CD4-positive, alpha-beta T cell treated with Interleukin-17A for 1 hour (primary cell): ENCODE measurements at places on chromosomes 2 and 18.
A peak's percentile ranks its signal among the peaks of the same experiment; 100 is the strongest.

- no peak for DNase-seq
Observed at GRCh38 chr18:52070291-52070756, 269.7 kb upstream of the DCC start.

- DNase-seq = no peak
Observed at GRCh38 chr2:173326806-173327205, 27.9 kb upstream of the CDCA7 start.

- DNase-seq = no peak
Observed at GRCh38 chr2:64998658-64999061, 9.5 kb downstream of the SLC1A4 start.

DNA sequence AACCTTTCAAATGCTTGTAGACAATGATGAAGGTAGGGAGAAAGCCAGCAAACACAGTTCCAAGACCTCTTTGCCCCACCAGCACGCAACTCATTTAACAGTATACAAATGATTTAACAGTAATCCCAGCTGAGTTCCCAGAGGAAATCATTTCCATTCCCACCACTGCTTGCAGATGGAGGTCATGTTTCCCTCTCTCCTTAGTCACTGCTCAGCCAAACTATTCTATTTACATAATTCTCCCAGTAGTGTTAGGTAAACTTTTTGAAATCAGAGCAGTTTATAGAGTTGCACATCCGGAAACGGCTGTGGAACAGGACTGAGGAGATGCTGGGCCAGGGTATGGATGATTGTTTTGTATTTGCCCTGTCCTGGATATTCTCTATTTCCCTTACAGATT is 328.5 kb downstream of the FIGN start:
- no peak for DNase-seq

DNA sequence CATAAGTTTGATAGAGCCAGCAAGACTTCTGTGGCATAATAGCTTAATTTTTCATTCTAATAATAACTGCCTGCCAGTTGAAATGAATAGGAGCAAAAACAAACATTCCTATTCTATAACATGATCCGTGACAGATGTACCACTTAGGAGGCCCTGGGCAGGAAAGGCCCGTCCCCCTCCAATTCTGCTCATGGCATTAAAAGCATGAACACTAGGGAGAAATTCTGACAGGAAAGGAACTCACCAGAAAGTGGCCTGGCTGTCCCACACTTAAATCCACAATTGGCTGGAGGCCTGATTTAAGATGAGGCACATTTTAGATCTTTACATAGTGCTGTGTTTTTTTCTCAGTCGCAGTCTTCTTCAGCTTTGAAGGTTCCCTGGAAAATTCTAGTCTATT is 261.9 kb upstream of the ETAA1 start:
- no peak for DNase-seq

GRCh38 chr2:215979620-215980019 is 33.7 kb downstream of the MREG start:
- peak; percentile 18 for DNase-seq

DNA sequence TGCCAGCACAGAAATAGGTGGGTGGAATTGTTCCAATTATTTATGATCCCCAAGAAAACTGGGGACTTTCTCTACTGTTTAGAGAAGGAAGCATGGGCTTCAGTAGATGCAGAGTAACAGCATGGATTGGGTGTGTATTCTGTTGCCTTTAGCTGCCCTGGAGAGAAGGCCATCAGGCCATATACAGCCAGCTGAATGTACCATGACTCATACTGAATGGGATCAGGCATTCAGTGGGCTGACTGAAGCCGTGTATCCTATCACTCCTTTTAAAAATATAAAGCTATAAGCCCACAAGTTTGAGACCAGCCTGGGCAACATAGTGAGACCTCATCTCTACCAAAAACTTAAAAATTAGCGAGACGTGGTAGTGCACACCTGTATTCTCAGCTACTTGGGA is 16.7 kb upstream of the PLEKHM3 start:
- DNase-seq = no peak

- DNase-seq = no peak
Observed at GRCh38 chr2:181817509-181817908, 74.0 kb upstream of the ITPRID2 start.

- no peak for DNase-seq
Observed at GRCh38 chr2:100135415-100135814, 7.0 kb downstream of the AFF3 start.
